Stimulated activated CD4-positive, alpha-beta T cell treated with anti-CD3 and anti-CD28 coated beads, Interleukin-12 subunit alpha, Interleukin-12 subunit beta, amount 100 ng/mL, for 4 hours (primary cell): ENCODE measurements at places on chromosomes 3 and 15.

- DNase-seq: no peak
Observed at GRCh38 chr15:73870700-73871408, 2.5 kb upstream of the TBC1D21 start.

DNA sequence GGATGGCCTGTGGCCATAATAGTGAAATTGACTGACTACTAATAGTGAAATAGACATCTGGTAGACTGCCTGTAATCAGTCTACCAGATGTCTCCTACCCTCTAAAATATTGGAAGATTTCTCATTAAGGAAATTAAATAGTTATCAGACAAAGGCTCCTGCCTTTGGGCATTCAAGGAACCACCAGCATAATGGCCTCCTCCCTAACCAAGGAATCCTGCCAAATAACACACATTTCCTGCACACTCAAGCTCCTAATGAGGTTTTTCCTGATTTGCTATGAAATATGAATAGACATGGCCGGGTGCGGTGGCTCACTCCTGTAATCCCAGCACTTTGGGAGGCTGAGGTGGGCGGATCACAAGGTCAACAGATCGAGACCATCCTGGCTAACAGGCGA is 14.6 kb downstream of the NUSAP1 start:
- DNase-seq: no peak

DNA sequence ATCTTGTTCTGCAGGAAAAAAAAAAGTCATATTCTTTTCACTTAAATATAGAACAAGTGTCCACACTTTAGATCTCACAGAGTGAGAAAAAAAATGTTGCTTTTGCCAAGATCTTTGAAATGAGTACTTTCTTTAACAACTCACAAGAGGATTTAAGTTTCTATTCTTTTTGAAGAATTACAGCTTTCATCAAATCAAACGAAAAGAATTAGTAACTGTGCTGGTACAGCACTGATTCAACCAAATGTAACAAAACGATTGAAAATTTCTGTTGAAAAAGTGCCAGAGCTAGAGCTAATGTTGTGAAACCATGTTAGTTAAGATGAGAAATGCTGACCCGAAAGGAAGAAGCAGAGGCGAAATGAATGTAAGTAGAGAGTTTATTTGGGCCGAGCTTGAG is 300.2 kb downstream of the GABRB3 start:
- DNase-seq: no peak

GRCh38 chr15:69508659-69509058 is 56.0 kb downstream of the RPLP1 start:
- DNase-seq: no peak

- no peak for DNase-seq
Observed at GRCh38 chr15:90916461-90916860, 13.4 kb downstream of the MAN2A2 start.

DNA sequence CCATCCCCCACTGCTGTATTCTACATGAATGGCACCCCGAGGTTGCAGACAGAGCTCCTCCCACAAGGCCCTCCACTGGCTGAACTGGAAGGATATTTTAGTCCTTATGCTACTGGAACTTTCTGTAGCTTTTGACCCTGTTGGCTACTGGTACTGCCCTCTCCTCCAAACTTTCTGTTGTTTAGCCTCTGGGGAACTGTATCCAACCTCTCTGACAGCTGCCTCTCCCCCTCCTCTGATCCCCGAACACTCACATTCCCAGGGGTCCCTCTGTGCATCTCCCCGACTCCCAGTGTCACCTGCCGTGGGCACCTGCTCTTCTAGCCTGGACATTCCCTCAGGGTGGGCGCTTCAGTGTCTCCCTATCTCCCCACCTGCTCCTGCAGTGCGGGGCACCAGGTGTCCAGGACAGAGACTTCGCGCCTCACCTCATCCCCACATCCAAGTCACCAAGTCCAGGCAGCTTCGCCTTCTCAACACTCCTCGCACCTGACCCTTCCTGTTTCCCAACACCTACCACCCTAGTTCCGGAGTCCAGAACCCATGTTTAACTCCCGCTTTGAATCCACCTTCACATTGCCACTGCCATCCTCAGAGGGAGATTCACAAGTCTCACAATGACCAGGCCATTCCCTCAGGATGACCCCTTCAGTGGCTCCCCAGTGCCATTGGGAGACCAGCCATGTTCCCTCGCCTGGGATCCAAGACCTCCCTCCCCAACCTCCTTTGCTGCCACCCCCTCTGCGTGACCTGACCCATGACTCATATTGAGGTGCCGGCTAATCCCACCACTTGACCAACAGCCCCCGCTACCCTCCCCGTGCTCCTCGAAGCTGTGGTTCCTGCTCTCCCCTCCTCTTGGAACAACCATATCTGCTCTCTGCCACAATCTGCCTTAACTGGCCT is 34.2 kb downstream of the BDH1 start:
- no peak for DNase-seq

DNA sequence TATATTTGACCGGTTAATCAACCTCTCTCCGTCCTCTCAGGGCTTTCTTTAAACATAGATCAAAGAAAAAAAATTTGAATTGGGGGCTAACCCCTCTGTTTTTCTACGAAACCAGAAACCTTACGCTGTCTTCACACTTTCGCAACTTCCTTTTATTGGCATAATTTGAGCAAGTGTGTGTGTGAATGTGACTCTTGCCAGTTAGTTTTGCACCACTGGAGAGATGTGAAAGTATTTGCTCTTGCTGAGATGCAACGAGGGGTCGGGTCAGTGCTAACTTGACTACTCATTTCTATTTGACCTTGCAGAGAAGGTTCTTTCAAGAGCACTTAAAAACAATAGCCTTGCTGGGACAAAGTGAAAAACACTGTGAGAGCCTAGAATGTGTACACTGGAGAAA is 81.2 kb downstream of the FAM43A start:
- no peak for DNase-seq

DNA sequence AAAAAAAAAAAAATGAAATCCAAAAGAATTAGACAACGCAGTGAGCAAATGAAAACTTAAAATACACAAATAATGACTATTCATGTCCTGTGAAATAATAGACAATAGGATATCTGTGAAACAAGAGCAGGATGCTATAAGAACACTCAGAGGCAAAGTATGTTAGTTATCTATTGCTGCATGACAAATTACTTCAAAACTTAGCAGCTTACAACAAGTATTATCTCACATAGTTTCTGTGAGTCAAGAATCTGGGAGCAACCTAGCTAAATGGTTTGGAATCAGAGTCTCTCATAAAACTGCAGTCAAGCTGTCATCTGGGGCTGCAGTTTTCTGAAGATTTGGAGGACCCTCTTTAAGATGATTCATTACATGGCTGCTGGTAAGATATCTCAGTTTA is 36.5 kb upstream of the ZMAT3 start:
- DNase-seq: no peak

DNA sequence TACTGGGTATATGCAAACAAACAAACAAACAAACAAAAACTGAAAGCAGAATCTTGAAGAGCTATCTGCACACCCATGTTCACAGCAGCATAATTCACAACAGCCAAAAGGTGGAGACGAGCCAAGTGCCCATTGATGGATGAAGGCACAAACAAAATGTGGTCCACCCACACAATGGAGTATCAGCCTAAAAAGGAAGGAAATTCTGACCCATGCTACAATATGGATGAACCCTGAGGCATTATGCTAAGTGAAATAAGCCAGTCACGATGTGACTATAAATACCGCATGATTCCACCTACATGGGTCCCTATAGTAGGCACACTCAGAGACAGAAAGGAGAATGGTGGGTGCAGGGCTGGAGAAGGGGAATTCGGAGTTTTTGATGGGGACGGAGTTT is 24.1 kb downstream of the XPC start:
- DNase-seq: no peak

- no peak for DNase-seq
Observed at GRCh38 chr3:170635385-170635735, 49.5 kb upstream of the SLC7A14 start.

DNA sequence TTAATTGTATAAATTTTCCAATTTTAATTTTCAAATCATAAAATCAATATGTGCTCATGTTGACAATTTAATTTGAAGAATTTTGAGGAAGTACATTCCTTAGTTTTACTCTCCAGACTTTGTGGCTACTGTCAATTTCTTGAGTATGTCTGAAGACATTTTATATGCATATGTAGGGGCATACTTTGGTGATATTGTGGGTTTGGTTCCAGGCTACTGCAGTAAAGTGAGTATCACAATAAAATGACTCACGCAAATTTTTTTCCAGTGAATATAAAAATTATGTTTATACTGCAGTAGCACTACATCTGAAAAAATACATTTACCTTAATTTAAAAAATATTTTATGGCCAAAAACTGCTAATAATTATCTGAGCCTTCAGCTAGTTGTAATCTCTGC is 123.2 kb upstream of the PLCL2 start:
- DNase-seq: no peak

- DNase-seq: no peak
Observed at GRCh38 chr3:177093966-177094365, 103.3 kb downstream of the TBL1XR1 start.

GRCh38 chr3:180421221-180421620 is 180.7 kb upstream of the TTC14 start:
- no peak for DNase-seq

GRCh38 chr3:134342259-134342658 is 32.0 kb downstream of the AMOTL2 start:
- no peak for DNase-seq

- no peak for DNase-seq
Observed at GRCh38 chr3:148042663-148043445, 633.7 kb downstream of the ZIC1 start.
